ENCODE measurements at places on chromosomes 7 and 10.

- DNase-seq: no peak
Observed at GRCh38 chr10:17652585-17652984, 8.6 kb downstream of the STAM start.

GRCh38 chr7:76233538-76234281 lies 32.0 kb downstream of the SRRM3 start:
- no peak for DNase-seq

DNA sequence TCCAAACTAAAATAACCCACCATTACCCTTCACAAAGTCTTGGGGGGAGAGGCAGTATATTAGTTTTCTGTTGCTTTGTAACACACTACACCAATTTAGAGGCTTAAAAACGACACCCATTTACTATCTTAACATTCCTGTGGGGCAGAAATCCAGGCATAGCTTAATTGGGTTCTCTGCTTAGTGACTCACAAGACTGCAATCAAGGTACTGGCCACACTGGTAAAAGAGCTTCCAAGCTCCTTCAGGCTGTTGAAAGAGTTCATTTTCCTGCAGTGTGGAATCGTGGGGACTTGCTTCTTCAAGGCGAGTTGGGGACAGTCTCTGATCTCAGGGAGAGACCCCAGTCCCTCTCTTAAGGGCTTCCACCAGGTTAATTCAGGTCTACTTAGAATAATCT lies 139.1 kb downstream of the XPNPEP1 start:
- no peak for DNase-seq

DNA sequence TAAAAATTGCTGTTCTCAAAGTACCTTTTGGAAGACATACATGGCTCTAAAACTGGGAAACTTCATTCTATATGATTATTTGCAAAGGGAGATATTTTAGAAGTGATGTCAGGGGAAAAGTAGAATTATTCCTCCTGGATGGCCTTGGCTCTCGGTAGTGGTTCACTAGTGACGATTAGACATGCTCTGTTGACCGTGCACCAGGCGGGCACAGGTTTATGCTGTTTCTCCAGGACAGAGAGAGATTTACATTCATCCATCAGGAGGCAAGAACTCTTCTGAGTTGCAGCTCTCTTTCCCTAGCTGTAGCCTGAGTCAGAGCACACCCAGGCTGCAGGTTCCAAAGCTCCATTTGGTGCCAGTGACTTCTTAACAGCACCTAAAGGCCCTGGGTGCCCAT lies 184.9 kb upstream of the WDR11 start:
- no peak for DNase-seq

DNA sequence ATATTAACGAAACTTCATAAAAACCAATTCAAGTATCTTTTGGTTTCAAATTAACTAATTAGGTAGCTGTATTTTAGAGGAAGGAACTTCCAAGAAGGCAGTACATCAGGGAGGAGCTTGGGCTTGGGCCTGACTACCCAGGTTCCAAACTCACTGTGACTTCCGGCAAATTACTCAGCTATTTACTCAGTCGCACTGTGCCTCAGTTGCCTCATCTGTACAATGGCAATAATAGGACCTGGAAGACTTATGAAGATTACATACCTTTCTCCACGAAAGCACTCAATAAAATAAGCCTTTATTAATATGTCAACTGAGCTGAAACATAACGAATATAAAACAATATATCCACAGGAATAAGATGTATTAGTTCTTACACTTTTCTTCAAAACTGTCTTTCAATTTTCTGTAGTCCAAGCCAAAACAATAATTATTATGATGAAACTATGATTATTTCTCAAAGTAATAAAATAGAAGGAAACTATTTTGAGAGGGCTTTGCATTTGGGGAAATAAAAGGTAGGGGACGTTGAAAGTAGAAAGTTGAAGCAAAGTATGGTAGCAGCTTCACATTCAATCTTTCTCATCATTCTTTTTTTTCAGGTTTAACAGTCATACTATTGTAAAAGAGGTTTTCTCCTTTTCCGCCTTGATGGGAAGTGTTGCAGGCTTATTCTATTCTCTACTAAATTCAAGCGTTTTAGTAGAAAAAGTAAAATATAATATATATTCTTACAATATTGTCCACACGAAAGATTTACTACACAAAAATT lies 10.5 kb upstream of the EBLN1 start:
- no peak for DNase-seq

GRCh38 chr10:20760460-20760859 lies 136.7 kb downstream of the NEBL start:
- DNase-seq: no peak
